Stimulated activated CD4-positive, alpha-beta T cell treated with anti-CD3 and anti-CD28 coated beads, Interleukin-12 subunit alpha, Interleukin-12 subunit beta, amount 100 ng/mL, for 24 hours (primary cell): ENCODE measurements at places on chromosomes 11 and 22.
A peak's percentile ranks its signal among the peaks of the same experiment; 100 is the strongest.

GRCh38 chr22:44180706-44181032, at the start of gene PARVG:
PARVG (plus strand) TSS chr22:44180925; CDS start chr22:44183330, 2,405 bp downstream.
- no peak for DNase-seq

DNA sequence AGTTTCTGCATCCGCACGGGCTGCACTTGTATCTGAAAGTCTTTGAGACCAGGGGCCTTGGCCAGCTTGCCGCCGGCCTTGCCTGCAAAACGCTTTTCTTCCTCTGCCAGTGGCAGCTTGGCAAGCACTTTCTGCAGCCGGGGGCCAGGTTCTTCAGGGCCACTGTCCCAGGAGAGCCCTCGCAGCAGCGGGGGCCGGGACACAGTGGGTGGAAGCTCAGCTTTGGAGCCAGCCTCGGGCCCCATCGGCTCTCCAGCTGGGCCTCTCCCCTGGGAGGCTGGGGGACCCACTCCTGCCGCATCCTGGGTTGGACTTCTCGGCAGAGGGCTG, 57.5 kb upstream of the LYVE1 start:
- DNase-seq = no peak

- DNase-seq = peak; percentile 22
Measured at GRCh38 chr11:107689317-107690202, 22.3 kb downstream of the SLN start.

DNA sequence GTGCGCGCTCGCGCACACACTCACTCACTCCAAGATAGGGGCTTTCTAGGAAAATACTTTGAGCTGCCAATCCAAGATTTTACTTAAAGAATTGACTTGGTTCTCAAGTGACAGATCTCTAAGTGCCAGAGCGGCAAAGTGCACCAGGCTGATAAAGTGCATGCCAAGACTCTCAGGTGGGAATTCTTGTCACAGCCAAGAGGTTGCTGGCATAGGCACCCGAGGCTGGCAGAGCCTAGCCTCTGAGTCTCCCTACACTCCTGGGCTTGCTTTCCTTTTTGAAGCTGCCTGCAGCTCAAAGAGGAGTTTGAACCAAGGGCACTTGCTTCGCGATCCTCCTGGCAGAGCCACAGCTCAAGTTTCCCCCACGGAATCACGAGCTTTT, 2.5 kb upstream of the ADM start:
- DNase-seq = no peak

- DNase-seq = no peak
Measured at GRCh38 chr11:843818-844692, 1.4 kb downstream of the TSPAN4 start.

DNA sequence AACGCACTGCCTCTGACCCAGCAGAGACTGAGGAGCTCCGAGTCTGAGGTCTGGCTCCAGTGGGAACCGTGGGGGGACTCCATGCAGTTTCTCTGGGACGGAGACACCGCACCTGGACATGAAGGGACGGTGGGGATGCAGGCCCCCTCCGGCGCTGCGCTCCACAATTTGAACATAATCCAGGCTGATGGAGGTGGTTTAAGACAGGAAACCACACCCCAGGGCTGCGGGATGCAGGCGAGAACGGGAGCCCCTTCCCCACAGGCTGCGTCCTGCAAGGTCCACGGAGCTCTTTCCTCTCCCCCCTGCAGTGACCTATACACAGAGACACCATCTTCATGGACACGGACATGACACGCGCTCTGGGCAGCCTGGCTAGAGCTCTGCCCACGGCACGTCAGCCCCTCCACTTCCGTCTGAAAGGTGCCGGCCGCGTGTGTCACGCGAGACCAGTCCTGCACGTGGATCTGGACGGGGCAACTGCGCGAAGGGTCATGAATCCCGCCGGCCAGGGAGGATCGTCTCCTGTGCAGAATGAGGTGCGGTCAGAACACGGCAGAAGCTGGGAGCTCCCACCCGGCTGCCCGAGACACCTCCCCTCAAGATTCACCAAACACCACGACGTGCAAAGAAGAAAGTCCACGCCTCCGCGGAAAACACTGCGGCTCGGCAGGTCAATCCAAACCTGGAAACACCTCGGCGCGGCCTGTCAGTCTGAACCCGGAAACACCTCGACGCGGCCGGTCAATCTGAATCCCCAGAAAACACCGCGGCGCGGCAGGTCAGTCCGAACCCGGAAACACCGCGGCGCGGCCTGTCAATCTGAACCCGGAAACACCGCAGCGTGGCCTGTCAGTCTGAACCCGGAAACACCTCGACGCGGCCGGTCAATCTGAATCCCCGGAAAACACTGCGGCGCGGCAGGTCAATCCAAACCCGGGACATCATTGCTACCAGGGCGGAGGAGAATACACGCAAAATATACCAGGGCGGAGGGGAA, 212.4 kb downstream of the BRD1 start:
- DNase-seq = no peak

DNA sequence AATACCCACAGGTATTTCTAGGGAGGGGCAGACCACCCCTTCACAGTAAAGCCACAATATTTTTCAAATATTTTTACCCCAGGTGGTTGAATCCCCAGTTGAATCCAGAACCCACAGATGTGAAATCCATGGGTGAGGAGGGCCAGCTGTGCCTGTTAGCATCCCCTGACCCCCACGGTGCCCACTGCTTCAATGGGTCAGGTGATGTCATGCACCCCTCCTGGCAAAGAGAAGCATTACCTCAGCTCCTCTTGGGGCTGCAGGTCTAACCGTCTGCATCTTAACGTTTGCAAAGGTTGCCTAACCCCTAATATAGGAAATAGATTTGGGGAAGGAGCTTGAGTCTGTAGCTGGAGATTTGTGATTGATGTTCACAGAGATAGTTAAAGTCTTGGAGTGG, 24.7 kb upstream of the IL17RA start:
- DNase-seq = no peak

- DNase-seq = no peak
Measured at GRCh38 chr22:40862537-40862936, 624 bp upstream of the DNAJB7 start.

GRCh38 chr11:76293189-76293631, 86.9 kb upstream of the WNT11 start:
- no peak for DNase-seq

DNA sequence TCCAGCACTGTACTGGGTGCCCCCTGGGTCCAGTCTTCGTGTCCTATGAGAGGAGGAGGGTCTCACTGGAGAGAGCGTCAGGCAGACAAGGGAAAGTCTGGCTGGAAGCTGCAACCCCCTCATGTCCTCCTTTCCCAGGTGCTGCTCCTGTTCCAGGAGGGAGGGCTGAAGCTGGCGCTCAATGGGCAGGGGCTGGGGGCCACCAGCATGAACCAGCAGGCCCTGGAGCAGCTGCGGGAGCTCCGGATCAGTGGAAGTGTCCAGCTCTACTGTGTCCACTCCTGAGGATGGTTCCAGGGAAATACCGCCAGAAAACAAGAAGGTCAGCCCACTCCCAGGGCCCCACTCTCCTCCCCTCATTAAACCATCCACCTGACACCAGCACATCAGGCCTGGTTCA, 10.2 kb downstream of the LGALS12 start:
- no peak for DNase-seq

- no peak for DNase-seq
Measured at GRCh38 chr11:72589802-72590761, 84.1 kb downstream of the PDE2A start.

DNA sequence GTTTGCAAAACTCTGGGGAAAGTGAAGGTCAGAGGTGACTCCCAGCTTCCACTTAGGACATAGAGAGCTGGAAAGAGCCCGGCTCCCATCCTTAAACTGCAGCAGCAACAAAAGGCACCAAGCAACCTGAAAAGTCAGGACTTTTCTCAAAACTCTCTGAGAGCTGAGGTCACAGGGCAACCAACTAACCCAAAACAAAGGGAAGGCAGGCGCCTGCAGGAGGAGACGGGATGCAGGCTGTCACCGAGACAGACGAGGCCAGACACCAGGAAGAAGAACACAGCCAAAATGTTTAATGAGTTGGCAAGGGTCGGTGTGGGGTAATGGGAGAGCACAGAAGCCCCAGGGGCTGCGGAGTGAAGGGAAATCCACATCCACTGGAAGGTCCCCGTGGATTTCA, 19.9 kb downstream of the ASCL2 start:
- no peak for DNase-seq

- DNase-seq = no peak
Measured at GRCh38 chr11:57936050-57936418, 87.6 kb upstream of the OR9Q1 start.

GRCh38 chr11:71170624-71171423, 81.6 kb downstream of the SHANK2 start:
- no peak for DNase-seq

GRCh38 chr11:41309716-41310115, 149.7 kb downstream of the LRRC4C start:
- no peak for DNase-seq

DNA sequence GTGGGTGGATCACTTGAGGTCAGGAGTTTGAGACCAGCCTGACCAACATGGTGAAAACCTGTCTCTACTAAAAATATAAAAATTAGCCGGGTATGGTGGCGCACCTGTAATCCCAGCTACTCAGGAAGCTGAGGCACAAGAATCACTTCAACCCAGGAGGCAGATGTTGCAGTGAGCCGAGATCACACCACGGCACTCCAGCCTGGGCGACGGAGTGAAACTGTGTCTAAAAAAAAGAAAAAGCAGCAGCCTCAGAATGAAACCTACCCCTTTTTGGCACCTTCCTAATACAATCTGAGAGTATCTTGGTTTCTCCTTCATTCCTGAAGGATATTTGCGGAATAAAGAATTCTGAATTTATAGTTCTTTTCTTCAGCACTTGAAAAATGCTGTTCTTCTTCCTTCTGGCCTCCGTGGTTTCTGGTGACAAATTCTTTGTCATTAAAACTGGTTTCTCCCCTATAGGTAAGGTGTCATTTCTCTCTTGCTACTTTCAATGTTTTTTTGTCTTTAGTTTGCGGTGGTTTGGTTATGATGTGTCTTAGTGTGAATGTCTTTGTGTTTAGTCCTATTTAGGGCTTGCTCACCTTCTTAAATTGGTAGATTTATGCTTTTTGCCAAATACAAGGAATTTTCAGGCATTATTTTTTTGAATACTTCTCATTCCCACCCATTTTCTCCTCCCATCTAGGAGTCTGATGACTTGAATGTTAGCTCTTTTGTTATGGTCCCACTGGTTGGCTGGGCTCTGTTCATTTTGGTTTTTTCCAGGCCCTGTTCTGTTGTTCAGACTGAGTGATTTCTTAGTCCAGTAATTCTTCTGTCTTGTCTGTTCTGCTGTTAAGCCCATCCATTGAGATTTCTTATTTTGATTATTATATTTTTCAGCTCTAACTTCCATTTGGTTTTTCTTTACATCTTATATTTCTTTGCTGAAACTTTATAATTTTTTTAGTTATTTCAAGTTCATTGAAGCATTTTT, 15.4 kb downstream of the ASRGL1 start:
- no peak for DNase-seq

GRCh38 chr22:45310977-45311531, 1.3 kb downstream of the FAM118A start:
- no peak for DNase-seq

- DNase-seq = peak; percentile 9
Measured at GRCh38 chr11:44036811-44037657, 10.7 kb upstream of the ACCSL start.

- no peak for DNase-seq
Measured at GRCh38 chr22:44532552-44532951, 34.5 kb upstream of the RTL6 start.

- no peak for DNase-seq
Measured at GRCh38 chr11:85643191-85643614, 4.6 kb upstream of the TMEM126A start.
